ENCODE measurements at places on chromosomes 4 and X.

GRCh38 chr4:152232271-152232670 is 303.6 kb downstream of the FBXW7 start:
- no peak for DNase-seq

- no peak for DNase-seq
Observed at GRCh38 chrX:16629909-16630308, 20.0 kb upstream of the S100G start.

GRCh38 chr4:173169428-173170181 is 994 bp downstream of the GALNT7 start:
- peak; percentile 16 for DNase-seq

- DNase-seq, result no peak
Observed at GRCh38 chr4:130922955-130923354, 1827.0 kb downstream of the C4orf33 start.

GRCh38 chrX:149363965-149364364 is 141.1 kb downstream of the IDS start:
- no peak for DNase-seq

DNA sequence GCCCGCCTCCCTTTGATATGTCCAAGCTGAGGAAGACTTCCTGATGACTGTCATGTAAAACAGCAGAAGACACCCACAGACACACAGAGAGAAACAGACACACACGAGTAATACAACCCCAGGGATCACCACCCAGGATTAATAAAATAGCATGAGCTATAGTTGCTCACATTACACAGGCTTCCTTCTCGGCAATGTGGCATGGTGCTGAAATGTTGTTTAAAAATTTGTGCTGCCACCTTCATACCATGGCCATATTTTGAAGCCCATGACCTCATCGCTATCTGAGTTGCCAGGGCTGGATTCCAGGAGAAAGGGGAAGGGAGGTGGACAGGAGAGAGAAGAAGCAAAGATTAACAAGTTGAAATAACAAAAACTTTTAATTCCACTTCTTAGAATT is 111.7 kb downstream of the SYNPO2 start:
- no peak for DNase-seq

GRCh38 chr4:154743683-154744340 is at the start of gene LRAT:
Gene LRAT (plus strand): TSS chr4:154744000. CDS start chr4:154744327, 327 bp downstream.
- DNase-seq, result no peak

GRCh38 chr4:24163314-24163713 is 273.5 kb upstream of the PPARGC1A start:
- DNase-seq, result no peak

DNA sequence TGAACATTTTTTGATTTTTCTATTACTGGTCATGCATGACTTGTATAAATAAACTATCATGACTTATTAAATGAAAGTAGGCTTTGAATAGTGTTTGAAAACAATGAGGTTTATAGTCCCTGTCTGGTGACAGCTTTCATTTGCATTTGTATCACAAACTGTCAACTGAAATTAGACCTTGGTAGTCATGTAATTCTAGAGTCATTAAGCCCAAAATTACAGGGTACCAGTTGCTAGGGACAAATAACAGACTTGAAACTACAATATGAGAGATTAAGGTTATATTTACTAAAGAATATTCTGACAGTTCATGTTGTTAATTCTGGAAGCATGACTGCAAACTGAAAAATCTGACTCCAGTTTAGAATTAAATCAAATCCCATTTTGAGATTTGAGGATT is 9.2 kb upstream of the VAMP7 start:
- no peak for DNase-seq

- DNase-seq, result no peak
Observed at GRCh38 chr4:141501931-141502330, 134.5 kb upstream of the IL15 start.

DNA sequence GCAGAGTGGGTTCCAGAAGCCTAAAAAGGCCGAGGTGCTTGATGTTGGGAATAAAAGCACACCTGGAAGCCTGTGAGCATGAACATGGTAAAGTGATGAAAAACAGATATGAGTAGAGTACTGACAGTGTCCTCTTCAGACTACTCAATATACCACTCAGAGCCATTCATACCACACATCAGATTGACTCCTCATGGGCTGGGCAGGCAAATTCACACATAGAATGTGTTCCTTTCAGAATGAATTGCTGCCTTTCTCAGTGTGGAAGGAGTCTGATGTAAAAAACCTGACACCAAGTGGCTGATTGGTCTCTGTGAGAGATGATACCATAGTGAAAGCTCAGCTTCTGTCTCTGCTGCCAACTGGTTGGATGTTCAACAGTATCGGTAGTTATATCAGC is 442.7 kb downstream of the RAPGEF2 start:
- no peak for DNase-seq

DNA sequence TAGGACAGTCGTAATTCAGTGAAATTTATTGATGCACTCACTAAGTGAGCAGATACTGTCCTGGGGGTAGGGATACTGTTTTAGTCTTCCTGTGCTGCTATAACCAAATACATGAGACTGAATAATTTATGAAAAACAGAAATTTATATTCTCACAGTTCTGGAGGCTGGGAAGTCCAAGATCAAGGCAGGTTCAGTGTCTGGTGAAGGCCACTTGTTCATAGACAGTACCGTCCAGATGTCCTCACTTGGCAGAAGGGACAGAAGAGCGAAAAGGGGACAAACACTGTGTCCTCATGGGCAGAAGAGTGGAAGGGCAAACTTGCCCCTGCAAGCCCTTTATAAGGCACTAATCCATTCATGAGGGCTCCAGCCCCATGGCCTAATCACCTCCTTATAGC is 45.6 kb downstream of the PGRMC2 start:
- no peak for DNase-seq

- DNase-seq, result no peak
Observed at GRCh38 chrX:143581240-143581639, 54.7 kb downstream of the SLITRK4 start.

DNA sequence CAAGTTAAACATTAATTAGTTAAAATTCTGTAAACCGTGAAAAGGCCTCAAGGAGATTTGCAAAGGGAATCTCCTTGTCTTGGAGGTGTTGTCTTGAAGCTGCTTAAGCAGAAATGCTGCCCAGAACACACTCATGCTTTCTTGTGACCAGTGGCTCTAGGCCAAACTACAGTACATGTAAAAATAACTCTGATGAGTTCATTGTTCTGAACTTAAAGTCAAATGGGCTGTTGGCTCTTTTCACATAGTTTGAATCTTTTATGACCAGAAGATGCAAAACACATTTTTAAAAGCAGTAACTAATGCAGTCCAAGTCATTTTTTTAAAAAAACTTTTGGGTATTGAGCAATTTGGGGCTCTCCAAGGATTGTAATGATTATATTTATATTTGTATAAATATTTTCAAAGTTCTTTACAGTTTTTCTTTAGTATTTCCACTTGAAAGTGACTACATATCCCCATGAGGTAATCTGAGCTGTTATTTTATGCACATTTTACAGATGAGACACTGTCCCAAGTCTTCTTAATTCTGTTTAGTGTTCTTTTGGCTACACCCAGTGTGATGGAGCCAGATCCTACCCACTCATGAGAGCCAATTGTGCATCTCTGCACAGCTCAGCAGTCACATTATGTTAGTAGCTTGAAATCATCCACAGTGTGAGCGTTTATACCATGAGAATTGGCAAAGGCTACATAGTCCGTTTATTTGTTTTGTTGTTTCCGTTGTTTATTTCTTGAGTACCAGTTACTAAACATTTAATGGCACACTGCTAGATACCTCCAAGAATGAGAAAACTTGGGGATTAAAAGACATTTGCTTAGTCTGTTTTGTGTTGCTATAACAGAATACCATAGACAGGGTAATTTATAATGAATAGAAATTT is 112.8 kb upstream of the ATXN3L start:
- no peak for DNase-seq
